ENCODE measurements at places on chromosomes 5 and 9.

DNA sequence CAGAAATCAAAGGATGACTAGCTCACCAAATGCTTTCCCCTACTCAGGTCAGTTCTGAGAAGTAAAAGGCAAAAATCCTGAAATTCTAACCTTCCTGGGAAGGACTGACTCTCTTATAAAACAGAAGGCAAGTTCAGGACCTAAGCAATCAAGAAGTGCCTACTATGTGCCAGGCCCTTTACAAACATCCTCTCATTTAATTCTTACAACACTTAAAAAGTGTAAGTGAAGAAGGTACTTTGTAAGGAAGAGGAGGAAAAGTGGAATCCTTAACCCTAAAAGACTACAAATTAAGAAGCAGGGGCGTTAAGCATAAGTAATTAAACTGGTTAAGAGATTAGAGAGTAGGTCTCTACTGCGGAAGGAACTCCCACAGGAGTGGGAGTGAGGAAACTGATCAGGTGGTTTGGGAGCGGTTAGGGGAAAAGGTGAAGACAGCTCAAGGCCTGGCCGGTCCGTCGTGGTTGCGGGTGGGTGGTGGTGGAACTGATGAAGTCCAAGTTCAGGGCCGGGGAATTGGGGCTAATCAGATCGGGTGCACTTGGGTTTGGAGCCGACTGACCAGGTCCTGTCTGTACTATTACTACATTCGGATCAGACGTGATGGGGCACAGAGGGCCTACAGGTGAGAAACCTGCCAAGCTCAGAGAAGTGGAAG, 839 bp downstream of the MED27 start:
- DNase-seq, result no peak

DNA sequence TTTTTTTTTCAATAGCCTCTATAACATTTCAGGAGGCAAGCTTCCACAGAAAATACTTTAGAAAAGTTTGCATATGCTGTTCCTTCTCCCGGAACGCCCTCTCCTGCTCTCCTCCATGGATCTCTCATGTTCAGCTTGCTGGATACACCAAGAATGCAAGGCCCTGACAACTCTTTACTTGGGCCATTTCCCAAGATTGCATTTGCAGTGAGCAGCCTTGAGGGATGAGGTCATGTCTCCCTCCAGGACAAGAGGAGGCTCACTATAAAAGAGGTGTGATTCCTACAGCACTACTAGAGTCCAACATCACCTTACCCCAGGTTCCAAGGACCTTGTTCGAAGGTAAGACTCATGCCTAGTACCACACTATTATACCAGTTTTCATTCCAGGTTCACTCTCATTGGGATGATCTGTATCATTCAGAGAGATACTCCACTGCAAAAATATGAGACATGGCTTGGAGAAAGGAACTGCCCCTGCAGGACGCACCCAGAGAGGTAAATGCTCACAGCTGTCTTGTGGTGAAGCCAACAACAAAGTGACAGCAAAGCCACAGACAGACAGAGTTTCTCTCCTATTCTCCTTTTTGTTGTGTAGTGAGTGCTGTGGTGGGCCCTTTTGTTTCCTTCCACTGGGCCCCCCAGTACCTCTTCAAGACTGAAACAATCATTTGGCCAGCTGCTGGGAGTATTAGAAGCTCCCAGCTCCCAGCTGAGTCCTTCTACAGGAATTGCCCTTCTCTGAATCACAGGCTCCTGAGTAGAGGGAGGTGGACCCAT, 151.7 kb upstream of the ZNF366 start:
- DNase-seq, result no peak

- no peak for DNase-seq
These were observed 13.7 kb downstream of the FCN2 start for GRCh38 chr9:134894136-134894860.

DNA sequence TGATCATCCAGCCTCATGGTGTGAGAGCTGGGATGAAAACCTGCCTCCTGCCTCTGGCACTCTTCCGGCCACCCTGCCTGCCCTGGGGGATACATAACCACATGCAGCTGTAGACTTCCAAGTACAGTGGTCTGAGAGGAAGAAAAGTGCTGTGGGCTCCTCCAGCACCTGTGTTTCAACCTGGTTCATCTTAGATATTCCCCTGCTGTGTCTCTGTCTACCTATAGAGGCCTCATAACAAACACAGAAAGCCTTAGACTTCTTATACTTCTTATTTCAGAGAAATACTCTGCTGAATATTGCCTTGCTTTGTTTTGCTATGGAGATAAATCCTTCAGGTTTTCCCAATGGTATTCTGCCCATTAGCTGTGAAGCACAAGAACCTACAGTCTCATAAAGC, 19.6 kb upstream of the TNFAIP8 start:
- DNase-seq, result no peak

- no peak for DNase-seq
These were observed 66.0 kb downstream of the TBCA start for GRCh38 chr5:77709993-77710685.

GRCh38 chr5:77003246-77003645, 27.0 kb upstream of the AGGF1 start:
- no peak for DNase-seq

- no peak for DNase-seq
These were observed 119.8 kb upstream of the TBC1D2 start for GRCh38 chr9:98375138-98375726.

DNA sequence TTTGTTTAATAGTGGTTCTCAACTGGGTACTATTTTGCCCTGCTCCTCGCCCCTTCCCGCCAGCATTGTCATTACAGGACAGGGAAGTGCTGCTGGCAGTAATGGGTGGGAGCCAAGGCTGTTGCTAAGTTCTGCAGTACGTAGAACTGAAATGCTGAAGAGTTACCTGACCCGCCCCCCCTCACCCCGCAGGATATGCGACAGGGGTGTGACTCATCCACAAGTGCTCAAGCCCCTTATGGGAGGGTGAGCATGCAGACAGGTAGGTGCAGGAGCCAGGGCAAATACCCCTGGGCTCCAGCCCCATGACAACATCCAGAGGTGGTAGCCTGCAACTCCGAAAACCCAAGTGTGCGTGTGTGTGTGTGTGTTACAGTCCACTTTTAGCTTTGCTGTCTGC, 35.7 kb downstream of the LRRC70 start:
- no peak for DNase-seq

- DNase-seq, result no peak
These were observed 68.6 kb upstream of the IL12B start for GRCh38 chr5:159398936-159399335.

GRCh38 chr9:99335280-99335679, 113.2 kb downstream of the SEC61B start:
- no peak for DNase-seq

DNA sequence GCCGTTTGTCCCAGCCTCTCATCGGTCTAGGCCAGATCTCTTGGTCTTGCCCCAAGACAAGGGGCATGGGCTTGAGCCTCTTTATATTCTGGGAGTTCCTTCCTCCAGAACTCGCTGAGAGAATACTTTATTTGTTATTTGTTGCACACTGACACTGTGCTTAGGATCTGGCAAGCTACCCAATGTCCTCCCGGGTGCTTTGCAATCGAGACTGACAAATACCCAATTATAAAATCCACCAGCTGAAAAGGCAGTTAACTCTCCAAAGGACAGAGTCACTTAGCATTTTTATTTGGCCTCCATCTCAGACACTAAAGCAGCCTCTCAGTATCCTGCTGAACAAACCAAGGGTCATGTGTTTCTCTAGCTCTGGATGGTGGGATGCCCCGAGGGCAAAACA, 500.2 kb upstream of the DAP start:
- no peak for DNase-seq

GRCh38 chr5:37043693-37044092, 167.1 kb downstream of the NIPBL start:
- no peak for DNase-seq

DNA sequence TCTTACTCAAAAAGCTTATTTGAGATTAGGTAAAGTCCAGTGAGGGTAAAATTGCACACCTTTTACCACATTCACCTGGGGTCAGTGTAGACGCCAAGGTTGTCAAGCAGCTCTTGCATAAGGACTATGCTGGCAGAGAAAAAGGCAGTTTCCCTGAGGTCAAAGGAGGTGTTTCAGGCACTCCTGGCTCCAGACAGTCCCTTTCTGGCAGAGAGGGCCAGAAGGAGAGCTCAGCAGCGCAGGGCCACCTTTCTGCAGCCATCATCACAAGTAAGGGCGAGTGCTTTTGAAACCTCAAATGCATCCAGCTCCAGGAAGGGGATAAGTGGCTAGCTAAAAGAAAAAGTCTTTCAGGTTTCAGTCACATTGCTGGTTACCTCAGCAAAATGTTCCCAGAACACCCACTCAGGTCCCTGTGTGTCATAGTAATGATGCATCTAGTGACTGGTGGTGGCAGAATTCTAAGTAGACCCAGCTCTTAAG, 16.7 kb upstream of the IL13 start:
- DNase-seq, result no peak

DNA sequence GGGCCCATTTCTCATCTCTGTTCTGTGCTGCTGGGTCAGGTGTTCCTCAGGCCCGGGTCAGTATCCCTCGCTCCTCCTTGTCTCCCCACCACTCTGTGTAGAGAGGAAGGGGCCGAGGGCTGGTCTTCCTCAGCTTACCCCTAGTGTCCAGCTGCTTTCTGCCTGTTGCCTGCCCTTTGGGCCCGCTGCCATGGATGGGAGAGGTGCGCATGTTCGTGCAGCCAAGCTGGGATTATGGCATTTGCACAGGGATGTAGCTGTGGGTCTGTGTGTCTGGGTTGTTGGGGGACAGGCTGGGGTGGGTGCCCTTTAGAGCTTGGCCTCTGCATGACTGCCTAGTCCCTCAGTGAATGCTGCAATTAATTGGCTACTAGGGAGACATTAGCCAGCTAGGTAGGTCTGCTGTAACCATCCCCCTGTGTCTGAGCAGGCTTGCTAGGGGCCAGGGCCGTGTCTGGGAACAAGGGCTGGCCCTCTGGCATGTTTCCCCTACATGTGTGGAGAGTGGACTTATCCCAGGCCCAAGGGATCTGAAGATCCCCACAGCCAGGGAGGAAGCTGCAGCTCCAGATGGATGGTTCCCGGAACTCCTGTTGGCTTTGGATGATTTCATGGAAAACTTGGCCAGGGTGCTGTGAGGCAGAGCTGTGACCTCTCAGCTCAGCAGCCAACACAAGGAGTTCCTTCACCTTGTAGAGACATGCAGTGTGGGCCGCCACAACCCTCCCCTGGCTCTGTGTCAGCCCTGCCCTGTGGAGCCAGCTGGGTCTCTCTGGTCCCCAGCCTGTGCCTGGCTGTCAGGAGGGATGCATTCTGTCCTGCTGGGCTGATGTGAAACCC, 161.9 kb downstream of the MACROH2A1 start:
- DNase-seq, result no peak

DNA sequence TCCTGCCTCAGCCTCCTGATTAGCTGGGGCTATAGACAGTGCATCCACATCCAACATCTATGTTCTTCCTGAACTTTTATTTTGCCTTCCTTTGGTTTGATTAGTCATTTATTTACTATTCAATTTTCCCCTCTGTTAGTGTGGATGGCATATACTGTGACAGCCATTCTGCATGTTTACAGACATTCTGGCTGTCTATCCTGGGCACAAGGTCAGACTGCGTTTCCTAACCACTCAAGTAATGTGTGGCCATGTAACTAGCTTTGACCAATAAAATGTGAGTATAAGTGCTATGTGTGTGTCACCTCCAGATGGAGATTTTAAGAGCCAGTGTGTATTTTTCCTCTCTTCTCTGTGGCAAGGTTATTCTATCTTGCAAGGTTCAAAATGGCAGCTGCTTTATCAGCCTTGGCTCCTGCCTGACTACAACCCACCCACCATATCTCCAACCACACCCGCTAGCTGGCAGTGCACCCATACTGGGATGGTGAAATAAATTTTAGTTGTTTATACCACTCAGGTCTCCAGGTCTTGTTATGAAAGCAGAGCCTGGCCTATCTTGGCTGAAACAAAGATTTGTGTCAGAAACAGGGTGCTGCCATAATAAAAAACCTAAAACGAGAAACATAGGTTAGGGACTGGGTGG, 32.2 kb downstream of the PDE6A start:
- no peak for DNase-seq

DNA sequence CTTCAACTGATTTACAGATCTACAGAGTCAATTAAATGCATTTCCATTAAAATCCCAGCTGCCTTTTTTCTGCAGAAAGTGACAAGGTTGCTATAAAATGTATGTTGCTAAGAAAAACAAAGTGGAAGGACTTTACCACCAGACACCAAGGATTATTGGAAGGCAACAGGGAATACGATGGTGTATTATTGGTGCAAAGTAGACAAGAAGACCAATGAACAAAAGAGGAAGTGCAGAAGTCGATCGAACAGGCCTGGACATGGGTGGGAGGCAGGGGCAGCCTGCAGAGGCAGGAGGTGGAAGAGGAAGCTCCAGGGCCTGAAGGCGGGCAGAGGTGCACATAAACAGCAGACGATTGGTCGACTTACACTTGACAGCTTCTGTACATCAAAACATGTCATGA, 10.6 kb upstream of the SLC6A19 start:
- no peak for DNase-seq

- DNase-seq, result no peak
These were observed 241.8 kb downstream of the TRIM32 start for GRCh38 chr9:116928884-116929283.

GRCh38 chr5:41856644-41857491, 13.4 kb downstream of the OXCT1 start:
- DNase-seq, result peak; percentile 63

- DNase-seq, result no peak
These were observed 889.7 kb downstream of the CDH9 start for GRCh38 chr5:26148569-26149107.

DNA sequence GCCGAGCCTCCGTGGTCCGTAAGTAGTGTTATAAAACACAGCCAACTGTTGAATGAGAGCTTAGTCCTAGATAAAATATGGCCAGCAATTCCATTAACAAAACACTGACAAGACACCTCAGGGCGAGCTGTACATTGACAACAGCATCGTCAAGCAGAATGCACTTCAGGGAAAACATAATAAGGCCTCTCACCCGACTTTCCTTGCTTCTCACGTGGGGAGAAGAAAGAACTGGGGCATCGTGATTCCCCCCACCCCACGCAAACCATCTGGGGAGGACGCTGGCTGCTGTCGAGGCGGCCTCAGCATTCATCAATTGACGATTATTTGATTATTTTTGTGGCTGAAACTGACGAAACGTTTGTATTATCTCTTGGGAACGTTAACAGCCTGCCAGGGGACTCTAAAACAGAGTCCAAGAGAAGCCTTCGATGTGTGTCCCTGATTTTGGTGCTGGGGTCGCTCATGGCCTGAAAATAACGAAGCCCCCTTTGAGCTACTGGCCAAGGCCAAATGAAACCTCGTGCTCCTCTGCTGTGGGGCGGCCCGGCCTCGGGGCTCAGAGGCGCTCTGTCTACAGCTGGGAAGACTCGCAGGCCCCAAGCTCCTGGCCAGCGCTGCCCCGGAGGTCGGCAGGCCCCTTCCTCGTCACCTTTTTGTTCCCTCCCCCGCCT, 464 bp downstream of the GDF9 start:
- no peak for DNase-seq

- peak; percentile 63 for DNase-seq
These were observed 207.9 kb downstream of the C9orf50 start for GRCh38 chr9:129412814-129413536.

DNA sequence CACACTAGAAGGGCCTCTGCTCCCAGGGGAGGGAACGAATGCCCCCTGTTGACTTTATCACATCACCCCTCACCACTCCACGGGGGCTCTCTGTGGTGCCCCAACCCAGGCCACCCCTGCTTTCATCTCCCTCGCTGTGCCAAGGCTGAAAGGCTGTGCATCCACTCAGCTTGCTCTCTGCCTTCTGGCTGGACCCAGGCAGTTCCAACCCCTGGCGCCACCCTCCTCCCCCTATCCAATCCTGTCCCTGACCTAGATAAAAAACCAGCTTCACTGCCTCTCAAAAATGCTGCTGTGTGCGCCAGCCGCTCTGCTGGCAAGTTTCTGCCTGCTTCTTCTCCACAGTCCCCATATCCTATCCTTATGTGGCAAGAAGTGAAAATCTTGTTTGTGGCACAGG, 22.4 kb upstream of the CORO2A start:
- no peak for DNase-seq

GRCh38 chr5:84393969-84394368, 9.3 kb upstream of the EDIL3 start:
- DNase-seq, result no peak
